SK-MEL-5 (cell line): ENCODE measurements at places on chromosomes 6 and 20. TPM values are rescaled to one million over a fixed set of nuclear protein-coding genes. Genes with fewer than 3 reads are reported as not detected.

MDFI gene
- total RNA-seq, result 0.21 TPM in 2 replicates

DNA sequence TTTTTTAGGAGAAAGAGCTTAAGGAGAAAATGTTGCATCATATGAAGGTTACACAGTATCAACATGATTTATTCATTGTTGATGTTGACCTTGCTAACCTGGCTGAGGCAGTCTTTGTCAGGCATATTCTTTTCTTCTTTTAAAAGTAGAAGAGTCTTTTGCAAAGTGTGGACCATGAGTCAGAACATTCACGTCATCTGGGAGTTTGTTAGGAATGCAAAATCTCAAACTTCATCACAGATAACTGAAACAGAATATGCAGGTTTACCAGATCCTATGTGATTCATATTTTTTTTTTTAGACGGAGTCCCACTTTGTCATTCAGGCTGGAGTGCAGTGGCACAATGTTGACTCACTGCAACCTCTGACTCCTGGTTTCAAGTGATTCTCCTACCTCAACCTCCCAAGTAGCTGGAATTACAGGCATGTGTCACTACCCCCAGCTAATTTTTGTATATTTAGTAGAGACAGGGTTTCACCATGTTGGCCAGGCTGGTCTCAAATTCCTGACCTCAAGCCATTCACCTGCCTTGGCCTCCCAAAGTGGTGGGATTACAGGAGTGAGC is 530.4 kb upstream of the BTBD3 start:
- no peak for DNase-seq

- no peak for DNase-seq
These were observed 6.4 kb downstream of the SNPH start for GRCh38 chr20:1272368-1273100.

MMP24 gene
- total RNA-seq, result 0.24 and 0.32 TPM in 2 replicates

NR2E1 gene
- 0.18 and 0.24 TPM in 2 replicates for total RNA-seq

PHACTR3 gene
- total RNA-seq, result not detected in 2 replicates

LAMP5 gene
- total RNA-seq, result not detected in 2 replicates

DNA sequence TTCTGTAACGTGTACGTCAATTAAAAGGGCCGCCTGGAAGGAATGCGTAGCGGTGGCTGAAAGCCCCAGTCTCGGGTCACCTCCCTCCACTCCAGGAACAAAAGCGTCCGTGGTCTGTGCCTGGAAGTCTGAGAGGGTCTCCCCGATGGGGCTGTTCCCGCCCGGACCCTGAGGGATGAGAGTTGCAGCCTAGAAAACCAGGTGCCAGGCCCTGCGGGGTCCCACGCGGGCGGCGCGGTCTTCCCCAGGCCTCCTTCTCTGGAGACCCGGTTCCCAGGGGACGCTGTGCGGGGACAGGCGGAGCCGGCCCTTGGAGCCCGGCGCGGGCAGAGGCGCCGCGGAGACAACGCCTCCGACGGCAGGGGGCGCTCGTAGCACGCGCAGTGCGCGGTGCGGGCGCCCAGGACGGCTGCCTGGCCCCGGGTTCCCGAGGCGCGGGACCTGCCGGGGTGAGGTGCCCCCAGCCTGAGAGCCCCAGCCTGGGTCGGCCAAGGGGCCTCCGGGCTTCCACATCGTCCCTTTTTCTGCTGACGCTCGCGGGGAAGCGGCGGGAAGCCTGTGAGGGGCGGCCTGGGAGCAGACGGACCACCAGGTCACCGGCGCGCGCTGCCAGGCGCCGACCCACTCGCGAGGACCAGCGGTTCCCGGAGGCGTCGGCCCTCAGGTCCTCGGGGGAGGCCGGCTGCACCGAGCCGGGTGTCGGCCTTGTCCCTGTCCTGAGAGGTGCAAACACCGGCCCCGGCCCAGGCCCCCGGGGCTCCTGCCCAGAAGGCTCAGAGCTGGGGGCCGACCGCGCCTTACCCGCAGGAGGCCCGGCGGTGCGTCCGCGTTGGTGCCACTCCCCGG is 5.3 kb upstream of the FOXC1 start:
- DNase-seq, result peak; percentile 74

DNA sequence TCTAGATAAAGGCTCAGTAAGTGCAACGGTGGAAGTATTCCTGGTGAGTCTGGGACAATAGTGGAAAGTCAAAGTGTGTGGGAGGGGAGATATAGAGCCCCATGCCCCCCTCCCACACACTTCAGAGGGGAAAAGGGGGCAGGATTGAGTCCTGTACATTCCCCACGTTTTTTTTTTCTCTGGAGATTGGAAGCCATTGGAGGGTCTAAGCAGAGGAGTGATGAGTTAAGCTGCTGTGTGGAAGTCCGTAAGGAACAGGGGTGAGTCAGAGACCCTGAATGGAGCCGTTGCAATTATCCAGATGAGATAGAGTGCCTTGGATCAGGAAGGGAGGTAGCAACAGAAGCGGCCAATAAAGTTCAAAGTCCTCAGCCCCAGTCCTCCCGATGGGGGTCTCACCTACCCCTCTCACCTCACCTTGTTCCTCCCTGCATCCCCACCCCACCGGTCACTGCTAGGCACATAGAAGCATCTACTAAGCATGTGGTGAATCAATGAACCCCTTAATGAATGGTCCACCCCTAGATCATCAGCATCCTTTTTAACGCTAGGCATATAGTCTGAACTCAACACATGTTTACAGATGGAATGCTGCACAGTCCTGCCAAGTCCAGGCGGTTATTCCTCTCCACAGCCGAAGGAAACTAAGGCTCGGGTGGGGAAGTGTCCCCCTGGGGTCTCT is 662 bp upstream of the SLC9A8 start:
- no peak for DNase-seq

DNA sequence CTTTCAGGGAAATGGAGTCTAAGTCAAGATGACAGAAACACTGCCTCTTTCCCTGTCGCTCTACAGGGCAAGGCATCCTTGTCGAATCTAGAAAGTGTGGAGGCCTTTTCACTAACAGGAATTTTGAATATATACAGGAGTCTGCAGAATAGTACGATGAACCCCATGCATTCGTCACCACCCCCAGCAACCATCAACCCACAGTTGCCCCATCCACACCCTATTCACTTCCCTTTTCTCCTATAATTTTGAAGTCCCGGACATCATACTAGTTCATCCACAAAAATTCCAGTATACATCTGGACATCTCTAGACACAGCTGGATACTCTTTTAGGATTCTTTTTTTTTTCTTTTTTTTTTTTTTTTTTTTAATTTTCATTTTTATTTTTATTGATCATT is 80.7 kb upstream of the RIN2 start:
- no peak for DNase-seq

DNA sequence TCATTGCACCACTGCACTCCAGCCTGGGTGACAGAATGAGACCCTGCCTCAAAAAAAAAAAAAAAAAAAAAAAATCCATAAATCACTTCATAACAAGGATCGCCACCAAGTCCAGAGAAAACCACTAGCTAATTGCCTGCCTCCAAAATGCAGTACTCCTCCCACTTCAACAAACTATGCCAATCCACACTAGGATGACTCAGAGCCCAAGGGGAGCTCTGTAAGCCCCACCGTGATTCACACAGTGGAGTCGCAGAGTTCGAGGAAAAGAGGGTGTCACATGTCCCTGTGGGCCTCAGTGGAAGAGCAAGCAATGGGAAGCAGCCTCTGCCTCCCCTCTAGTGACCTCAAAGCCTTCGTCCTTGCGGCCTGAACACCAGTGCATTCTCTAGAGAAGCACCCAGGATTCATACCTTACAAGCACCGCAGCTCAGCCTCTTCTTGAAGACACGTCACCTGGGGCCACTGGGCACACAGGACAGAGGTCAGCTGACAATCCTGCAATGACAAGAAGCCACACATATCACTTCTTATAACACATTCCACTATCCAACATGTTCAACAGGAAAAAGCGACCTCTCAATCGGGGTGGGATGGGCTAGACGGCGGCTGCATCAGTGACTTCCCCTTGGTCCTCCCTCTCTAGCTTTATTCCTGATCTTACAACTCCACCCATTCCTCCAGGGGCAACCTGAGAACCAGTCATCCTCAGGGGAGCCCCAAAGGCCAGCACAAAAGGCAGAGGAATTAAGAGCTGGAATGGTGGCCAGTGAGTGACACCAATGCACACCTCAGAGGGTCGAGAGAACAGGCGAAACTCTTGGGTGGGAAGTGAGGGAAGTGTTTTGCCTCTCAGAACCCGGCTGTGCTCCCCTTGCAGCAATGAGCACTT is 8.9 kb downstream of the SNHG17 start:
- DNase-seq, result peak; percentile 49

ARFGEF3 gene
- total RNA-seq, result 0.82 and 0.85 TPM in 2 replicates

GRCh38 chr6:106168097-106168888 is 82.2 kb downstream of the PRDM1 start:
- no peak for DNase-seq

DDO gene
- total RNA-seq, result 1.7 and 2.3 TPM in 2 replicates

- DNase-seq, result no peak
These were observed 132.6 kb downstream of the ZMYND8 start for GRCh38 chr20:47223896-47224295.

DNA sequence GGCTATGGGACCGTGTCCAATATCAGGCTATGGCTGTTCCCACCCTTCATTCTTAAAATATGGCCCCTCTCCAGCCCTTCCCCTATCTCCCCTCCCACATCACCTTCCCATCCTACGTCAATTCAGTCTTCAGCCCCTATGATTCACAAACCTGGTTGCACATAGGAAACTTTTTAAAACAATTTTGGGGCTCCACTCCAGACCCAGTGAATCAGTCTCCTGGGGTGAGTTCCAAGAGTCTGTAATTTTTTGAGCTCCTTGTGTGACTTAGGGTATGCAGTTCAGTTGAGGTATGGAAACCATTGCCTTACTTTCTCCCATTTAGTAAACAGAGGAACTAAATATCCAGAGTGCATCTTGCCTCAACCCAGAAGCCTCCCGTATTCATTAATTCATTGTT is 5.5 kb downstream of the HNF4A start:
- no peak for DNase-seq

FOXA2 gene
- not detected in 2 replicates for total RNA-seq

GRCh38 chr20:8077137-8077466 is 55.0 kb upstream of the PLCB1 start:
- no peak for DNase-seq

- DNase-seq, result peak; percentile 47
These were observed 122.6 kb downstream of the HIVEP2 start for GRCh38 chr6:142822383-142822782.

FANCE gene
- total RNA-seq, result 9.6 and 9.9 TPM in 2 replicates

GRCh38 chr6:25341203-25341552 is 62.0 kb downstream of the CARMIL1 start:
- no peak for DNase-seq

DNA sequence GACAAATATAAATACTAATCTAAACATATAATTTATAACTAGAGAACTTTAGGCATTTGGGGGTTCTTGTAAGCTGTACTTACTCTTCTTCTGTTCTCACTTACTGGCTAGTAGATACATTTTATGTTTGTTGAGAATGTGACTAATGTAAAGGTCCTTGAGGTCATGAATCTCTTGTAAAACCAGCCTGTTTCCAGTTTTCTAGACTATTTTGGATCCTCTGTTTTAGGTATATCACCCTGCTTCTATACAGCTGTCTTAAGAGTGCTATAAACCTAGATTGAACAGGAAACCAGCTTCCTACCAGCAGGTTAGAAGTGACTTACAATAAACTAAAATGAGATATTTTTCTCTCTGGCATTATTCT is 134.2 kb downstream of the PLCB4 start:
- no peak for DNase-seq

SLC16A10 gene
- total RNA-seq, result 5.9 and 7.3 TPM in 2 replicates

GRCh38 chr20:17612287-17612991 is 42.6 kb downstream of the DSTN start:
- DNase-seq, result no peak

RAMACL gene
- total RNA-seq, result 0.08 and 0.18 TPM in 2 replicates

DNA sequence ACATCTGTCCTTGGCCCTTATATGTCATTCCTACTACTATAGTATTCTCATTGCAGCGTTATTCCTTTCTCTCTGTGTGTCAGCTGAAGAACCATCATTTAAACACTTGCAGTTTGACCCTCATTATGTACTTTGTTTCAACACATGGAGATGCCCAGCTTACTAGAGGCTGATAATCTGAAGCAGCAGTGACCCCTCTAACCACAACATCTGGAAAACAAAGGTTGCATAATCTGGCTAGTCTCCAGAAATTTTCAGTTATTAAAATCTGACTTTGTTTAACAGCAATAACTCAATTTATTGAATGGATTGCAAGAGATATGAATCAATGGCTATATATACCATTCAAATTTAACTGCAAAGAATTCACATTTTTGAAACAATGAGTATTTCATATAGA is 6.6 kb upstream of the PHIP start:
- DNase-seq, result no peak

WFDC10B gene
- not detected in 2 replicates for total RNA-seq

DNA sequence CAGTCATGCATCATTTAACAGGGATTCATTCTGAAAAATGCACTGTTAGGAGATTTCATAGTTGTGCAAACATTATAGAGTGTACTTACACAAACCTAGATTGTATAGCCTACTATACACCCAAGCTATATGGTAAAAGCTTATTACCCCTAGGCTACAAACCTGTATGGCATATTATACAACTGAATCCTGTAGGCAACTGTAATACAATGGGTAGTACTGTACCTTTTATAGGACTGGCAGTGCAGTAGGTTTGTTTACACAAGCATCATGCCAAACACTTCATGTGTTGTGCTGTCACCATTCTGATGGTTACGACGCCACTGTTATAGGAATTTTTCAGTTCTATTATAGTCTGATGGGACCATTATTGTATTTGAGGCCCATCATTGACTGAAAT is 39.3 kb upstream of the KHDC1 start:
- no peak for DNase-seq

GRCh38 chr6:67956352-67956751 is 678.7 kb upstream of the ADGRB3 start:
- DNase-seq, result no peak

DNA sequence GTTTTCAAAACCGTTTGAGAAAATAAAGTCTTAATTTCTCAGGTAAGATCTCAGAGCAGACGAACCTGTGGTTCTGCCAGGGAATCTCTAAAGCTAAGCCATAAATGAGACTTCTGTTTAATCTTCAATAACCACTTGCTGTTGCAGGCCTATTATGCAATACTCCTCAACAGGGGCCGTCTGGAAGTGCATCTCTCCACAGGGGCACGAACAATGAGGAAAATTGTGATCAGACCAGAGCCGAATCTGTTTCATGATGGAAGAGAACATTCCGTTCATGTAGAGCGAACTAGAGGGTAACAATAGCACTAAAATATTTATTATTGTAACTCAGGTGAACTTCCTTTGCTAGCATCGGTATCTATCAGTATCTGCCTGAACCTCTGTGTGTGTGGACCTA is 223.7 kb downstream of the ARHGAP18 start:
- DNase-seq, result no peak
